Stomach (tissue), 19 donors: ENCODE measurements at places on chromosomes 12 and 14. TPM values are rescaled to one million over a fixed set of nuclear protein-coding genes. Genes with fewer than 3 reads are reported as not detected.

CLEC12A gene
- not detected for total RNA-seq

CHGA gene
- 211 TPM for total RNA-seq

TOMM20L gene
- not detected for total RNA-seq

TROAP gene
- 34.4 TPM for total RNA-seq

TMPO gene
- 121 TPM for total RNA-seq

ZNF891 gene
- total RNA-seq = 2.5 TPM

PLXNC1 gene
- total RNA-seq = 7.3 TPM

- no peaks in the 10 kb centered on the region for H3K4me1 ChIP-seq
- H3K36me3 ChIP-seq = peaks cover 37% of the 10 kb centered on the region
- H3K27me3 ChIP-seq = no peaks in the 10 kb centered on the region
- DNase-seq = no peak
Observed at GRCh38 chr12:57058454-57058853, 8.5 kb upstream of the MYO1A start.

- no peaks in the 10 kb centered on the region for H3K36me3 ChIP-seq
- no peak overlapping the region for H3K4me3 ChIP-seq
- H3K4me1 ChIP-seq = no peaks in the 10 kb centered on the region
Observed at GRCh38 chr12:11136075-11136474, 1.6 kb upstream of the TAS2R30 start.

DNA sequence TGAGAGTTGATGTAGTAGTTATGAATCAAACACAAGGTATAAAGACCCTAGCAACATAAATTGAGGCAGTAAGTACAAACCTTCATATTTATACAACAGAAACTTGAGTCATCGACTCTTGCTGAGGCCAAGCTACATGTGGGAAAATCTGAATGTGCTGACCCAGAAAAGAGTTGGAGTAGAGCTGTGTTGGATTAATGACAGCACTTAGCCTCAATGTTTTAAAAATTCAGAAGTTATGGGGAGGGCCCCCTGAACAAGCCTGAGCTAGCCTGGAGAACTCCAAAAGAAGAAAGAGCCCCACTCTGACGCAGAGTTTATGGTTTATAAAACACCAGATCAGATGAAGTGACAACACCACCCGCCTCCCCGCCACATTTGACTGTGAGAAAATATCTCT lies 100.0 kb downstream of the DUSP6 start:
- H3K4me1 ChIP-seq = peaks cover 9% of the 10 kb centered on the region
- no peak for DNase-seq
- H3K4me3 ChIP-seq = no peak overlapping the region
- H3K36me3 ChIP-seq = no peaks in the 10 kb centered on the region

DNA sequence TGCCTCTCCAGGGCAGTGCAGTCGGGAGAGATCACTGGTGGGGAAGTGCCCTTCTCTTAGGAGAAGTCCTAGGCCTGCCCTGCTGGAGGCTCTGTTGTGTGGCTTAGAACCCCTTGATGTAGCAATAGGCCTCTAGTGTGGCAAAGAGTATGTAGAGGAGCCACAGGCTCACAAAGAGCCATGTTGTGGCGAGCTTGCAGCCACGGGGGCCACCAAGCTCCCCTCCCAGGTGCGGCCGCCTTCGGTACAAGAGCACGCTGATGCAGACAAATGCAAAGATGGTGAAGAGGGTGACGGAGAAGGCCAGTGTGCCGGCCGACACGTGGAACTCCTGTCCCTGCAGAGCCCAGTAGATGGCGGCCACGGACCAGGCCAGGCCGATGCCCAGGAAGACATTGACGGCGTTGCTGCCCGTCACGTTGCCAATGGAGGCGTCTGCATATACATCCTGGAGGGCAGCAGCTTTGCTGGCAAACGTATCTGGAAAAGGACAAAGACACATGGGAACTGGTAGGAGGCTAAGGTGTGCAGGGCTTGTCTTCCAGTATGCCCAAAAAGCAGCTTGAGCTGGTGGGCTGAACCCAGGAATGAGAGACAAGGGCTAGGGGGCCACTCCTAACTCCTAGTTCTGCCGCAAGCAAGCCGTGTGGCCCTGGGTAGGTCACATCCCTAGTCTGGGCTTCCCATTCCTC lies 142.8 kb downstream of the SLC8A3 start:
- H3K36me3 ChIP-seq = no peaks in the 10 kb centered on the region
- peaks cover 24% of the 10 kb centered on the region for H3K4me1 ChIP-seq
- peak; percentile 86 for DNase-seq

DNA sequence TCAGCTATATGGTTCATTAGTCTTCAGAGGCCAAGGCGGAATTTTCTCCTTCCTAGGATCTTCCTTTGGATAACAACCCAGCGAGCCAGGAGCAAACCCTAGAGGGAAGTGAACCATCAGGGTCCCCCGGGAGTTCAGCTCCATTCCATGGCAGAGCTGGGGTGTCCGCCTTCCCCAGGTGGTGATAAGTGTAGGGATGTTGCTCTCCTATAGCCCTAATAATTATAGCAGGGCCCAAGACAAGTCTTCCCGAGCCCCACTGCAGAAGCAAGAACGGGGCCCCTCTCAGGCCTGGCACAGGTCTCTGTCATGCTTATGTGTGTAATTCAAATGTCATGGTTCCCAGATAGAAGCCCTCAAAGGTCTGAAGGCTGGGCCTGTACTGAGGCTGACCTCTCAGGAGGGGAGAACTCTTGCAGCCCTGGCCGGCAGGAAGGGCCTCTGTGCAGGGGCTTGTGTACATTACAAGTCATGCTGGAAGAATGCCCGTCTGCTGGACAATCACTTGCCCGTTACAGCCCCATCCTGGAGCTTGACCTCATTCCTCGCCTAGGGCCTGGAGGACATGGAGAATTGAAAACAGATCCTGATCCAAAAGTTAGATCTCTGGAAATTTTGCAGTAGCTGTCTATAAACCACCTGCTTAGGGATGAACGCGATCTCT lies 17.3 kb downstream of the LRTM2 start:
- H3K27me3 ChIP-seq = peaks cover 16% of the 10 kb centered on the region
- no peaks in the 10 kb centered on the region for H3K4me1 ChIP-seq
- H3K36me3 ChIP-seq = no peaks in the 10 kb centered on the region
- no peak overlapping the region for H3K4me3 ChIP-seq

- no peaks in the 10 kb centered on the region for H3K4me1 ChIP-seq
- no peak overlapping the region for H3K27ac ChIP-seq
- peaks cover 72% of the 10 kb centered on the region for H3K36me3 ChIP-seq
- H3K4me3 ChIP-seq = no peak overlapping the region
Observed at GRCh38 chr12:7210642-7211151, 21.2 kb downstream of the PEX5 start.

DNA sequence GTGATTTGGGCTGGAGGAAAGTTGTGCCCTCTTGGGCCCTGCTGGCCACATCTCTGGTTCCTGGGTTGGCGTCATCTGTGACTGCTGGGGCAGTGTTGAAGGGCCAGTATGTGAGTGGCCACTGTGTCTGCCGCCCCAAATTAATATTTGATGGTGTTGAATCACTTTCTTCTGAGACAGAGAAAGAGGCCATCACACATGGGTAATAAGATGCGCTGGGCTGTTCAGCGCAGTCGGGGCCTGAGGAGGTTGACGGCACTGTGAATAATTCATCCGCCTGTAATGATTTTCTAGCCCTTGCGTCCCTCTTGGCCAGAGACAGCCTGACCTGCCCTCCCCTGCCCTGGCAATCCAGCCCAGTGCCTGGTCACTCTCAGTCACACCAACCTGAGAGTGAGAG lies 56.2 kb upstream of the BEGAIN start:
- no peak overlapping the region for H3K27ac ChIP-seq
- no peak overlapping the region for H3K4me3 ChIP-seq
- no peaks in the 10 kb centered on the region for H3K27me3 ChIP-seq

GRCh38 chr12:85829391-85829790 lies 6.8 kb downstream of the RASSF9 start:
- H3K4me1 ChIP-seq = no peaks in the 10 kb centered on the region
- no peak overlapping the region for H3K4me3 ChIP-seq
- no peaks in the 10 kb centered on the region for H3K36me3 ChIP-seq
- no peak for DNase-seq

- no peaks in the 10 kb centered on the region for H3K4me1 ChIP-seq
- H3K4me3 ChIP-seq = no peak overlapping the region
- no peaks in the 10 kb centered on the region for H3K36me3 ChIP-seq
- DNase-seq = peak; percentile 73
- peak overlapping the region; percentile 14 for H3K27ac ChIP-seq
Observed at GRCh38 chr12:91778091-91778832, 367.4 kb downstream of the BTG1 start.

DNA sequence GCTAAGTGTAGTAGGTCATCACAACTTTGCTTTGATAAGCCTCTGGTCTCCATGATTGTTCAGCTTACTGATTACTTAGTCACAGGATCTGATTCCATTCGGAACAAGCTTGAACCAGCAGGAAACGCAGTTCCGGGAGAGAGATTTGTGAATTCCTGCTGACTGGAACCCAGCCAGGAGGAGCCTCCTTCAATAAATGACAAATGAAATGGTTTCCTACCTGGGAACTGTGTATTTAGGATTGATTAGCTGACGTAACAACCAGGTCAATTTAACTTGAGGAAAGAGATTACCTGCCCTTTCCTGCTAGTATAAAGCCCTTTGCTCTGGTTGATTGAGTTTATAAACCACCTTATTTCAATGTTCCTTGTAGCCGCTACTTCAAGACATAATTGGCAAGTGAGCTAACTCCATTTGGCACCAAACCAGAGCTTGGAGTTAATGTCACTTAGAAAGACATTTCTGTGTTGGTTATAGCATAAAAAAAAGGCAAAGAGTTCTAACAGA lies 35.1 kb upstream of the KCNH3 start:
- H3K27me3 ChIP-seq = no peaks in the 10 kb centered on the region
- DNase-seq = peak; percentile 89
- H3K4me3 ChIP-seq = no peak overlapping the region
- H3K4me1 ChIP-seq = no peaks in the 10 kb centered on the region
- peaks cover 43% of the 10 kb centered on the region for H3K36me3 ChIP-seq

DNA sequence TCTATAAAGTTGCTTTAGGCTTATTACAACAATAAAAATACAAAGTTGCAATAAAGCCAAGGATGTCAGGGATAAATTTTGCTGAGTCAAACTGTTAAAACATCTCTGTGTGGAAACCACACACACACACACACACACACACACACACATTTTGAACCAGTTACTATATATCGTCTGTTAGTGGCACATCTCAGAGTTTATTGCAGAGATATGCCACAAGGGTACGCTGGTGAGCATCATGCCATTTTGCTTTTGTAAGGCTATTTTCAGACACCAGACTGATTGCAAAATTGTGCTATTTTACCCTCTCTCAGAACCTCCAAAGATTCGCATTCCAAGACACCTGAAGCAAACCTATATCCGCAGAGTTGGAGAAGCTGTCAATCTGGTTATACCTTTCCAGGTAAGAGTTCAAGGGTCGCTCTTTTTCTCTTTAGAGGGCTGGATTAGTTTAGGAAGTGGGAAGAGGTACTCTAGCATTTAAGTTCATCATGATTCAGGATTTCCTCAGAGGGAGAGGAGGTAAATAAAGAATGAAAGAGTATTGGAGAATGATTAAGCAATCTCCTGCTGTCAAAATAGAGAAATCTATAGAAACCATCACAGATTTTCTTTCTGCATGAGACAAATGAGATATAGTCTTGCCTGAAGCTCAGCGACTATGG lies 27.3 kb upstream of the CHPT1 start:
- no peak for DNase-seq
- peaks cover 18% of the 10 kb centered on the region for H3K4me1 ChIP-seq
- H3K4me3 ChIP-seq = no peak overlapping the region
- H3K27ac ChIP-seq = no peak overlapping the region
- no peaks in the 10 kb centered on the region for H3K27me3 ChIP-seq

GRCh38 chr14:76228138-76228537 lies 76.4 kb downstream of the GPATCH2L start:
- peak; percentile 9 for DNase-seq
- H3K4me1 ChIP-seq = no peaks in the 10 kb centered on the region
- H3K27me3 ChIP-seq = no peaks in the 10 kb centered on the region
- H3K4me3 ChIP-seq = no peak overlapping the region

DNA sequence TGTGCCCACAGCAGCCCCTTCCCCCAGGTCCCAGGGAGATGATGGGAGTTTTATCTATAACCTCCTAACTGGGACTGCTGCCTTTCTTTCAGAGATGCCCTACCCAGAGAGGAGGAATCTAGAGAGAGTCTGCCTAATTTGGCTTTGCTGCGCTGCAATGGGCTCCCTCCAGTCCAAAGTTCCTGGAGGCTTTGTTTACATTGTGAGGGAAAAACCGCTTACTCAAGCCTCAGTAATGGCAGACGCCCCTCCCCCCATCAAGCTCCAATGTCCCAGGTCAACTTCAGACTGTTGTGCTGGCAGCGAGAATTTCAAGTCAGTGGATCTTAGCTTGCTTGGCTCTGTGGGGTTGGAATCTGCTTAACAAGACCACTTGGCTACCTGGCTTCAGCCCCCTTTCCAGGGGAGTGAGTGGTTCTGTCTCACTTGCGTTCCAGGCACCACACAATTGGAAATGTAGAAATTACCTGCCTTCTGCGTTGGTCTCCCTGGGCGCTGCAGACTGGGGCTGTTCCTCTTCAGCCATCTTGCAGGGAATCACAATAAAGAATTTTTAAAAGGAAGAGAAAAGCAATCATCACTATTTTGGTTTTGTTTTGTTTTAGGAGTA lies 262.5 kb downstream of the FOXG1 start:
- no peaks in the 10 kb centered on the region for H3K27me3 ChIP-seq
- H3K4me1 ChIP-seq = no peaks in the 10 kb centered on the region
- H3K4me3 ChIP-seq = no peak overlapping the region
- no peaks in the 10 kb centered on the region for H3K36me3 ChIP-seq

DNA sequence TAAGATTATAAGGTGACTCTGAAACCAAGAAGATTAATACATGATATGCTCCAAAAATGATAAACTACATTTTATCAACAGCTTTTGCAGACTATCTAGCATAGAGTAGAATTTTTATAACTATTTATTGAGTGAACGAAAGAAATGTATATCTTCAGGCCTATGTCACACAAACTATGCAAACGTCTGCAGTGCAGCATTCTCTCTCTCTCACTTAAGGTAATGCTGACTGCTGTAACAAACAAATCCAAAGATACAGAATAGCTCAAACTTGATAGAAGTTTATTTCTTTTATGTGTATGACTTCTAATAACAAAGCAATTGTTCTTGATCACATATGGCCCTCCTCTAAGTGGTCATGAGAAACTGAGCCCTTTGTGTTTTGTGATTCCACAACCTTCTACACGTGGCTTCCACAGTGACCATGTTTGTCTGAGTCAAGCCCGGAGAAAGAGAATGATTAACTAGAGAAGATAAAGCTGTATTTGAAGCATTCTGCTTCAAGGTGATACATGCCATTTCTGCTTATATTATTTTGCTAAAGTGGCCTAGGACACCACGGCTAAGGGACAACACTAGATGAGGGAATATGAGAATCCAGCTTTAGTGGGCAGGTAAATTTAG lies 1352.7 kb upstream of the TMEM132C start:
- no peaks in the 10 kb centered on the region for H3K36me3 ChIP-seq
- no peak overlapping the region for H3K4me3 ChIP-seq
- H3K27ac ChIP-seq = no peak overlapping the region
- no peaks in the 10 kb centered on the region for H3K27me3 ChIP-seq

DNA sequence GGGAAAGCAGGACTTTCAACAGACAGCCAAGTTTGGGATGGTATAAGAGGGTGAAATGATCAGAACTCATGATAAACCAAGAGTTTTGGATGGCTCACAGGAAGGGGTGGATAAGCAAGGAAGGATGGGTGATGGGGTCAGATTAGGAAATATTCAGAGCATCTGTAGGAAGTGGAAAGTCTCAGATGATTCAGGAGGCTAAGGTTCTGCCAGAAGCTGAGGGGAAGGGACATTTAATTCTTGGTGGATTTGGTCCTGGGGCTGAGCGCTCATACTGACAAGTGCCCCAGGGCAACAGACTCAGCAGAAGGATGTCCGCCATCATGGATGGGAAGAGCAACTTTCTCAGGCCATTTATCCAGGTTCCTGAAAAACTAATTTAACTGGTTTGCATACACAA lies 28.4 kb upstream of the BDKRB2 start:
- DNase-seq = no peak
- peak overlapping the region; percentile 75 for H3K27ac ChIP-seq
- H3K4me1 ChIP-seq = peaks cover 15% of the 10 kb centered on the region
- no peaks in the 10 kb centered on the region for H3K27me3 ChIP-seq
- no peaks in the 10 kb centered on the region for H3K36me3 ChIP-seq
- H3K4me3 ChIP-seq = no peak overlapping the region
